ENCODE measurements at places on chromosomes 1 and 21. TPM values are rescaled to one million over a fixed set of nuclear protein-coding genes. Genes with fewer than 3 reads are reported as not detected.

GRCh38 chr21:43911015-43911934 lies 46.3 kb downstream of the AGPAT3 start:
- no peak for DNase-seq

- peak; percentile 63 for DNase-seq
These were observed 66.0 kb downstream of the SYDE2 start for GRCh38 chr1:85134583-85135391.

ESPN gene
- total RNA-seq, result 16.3 TPM

GRCh38 chr21:41228492-41228891 lies 60.5 kb downstream of the BACE2 start:
- DNase-seq, result no peak

- DNase-seq, result peak; percentile 20
These were observed 41.3 kb downstream of the LRRC71 start for GRCh38 chr1:156961709-156962108.

UQCRHL gene
- 1.8 TPM for total RNA-seq

GRCh38 chr1:169318536-169319244 lies 48.9 kb downstream of the NME7 start:
- DNase-seq, result no peak

- no peak for DNase-seq
These were observed 13.7 kb downstream of the SKI start for GRCh38 chr1:2241820-2242219.

- DNase-seq, result no peak
These were observed 8.4 kb downstream of the ZYG11A start for GRCh38 chr1:52850951-52851350.

- DNase-seq, result no peak
These were observed 53.2 kb downstream of the C1orf198 start for GRCh38 chr1:230814949-230815692.

DNA sequence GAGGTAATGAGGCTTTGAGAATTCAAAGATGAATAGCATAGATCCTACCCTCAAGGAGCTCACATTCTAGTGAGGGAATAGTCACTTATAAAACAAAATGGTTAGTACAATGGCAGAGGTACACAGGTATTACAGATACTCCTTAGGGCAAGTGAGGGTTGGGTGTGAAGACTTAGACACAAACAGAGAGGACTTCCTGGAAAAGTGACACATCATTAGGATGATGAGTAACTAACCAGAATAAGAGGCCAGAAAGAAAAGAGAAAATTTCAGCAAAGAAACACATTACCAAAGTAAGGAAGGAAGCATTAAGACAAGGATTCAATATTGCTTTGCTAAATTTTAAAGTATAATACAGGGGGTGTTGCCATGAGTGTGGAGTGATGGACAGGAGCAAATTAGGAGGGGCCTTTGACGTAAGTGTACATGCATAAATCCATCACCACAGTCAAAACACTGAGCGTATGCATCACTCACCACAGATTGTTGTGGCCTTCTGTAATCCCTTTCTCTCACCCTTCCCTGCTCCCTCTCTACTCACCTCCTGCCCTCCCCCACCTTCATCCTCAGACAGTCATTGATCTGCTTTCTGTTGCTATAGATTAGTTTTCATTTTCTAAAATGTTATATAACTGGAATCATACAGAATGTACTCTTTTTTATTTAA lies 7.9 kb downstream of the CD53 start:
- DNase-seq, result no peak

CLCN6 gene
- 34.9 TPM for total RNA-seq
